ENCODE measurements at places on chromosomes 5 and 9.

DNA sequence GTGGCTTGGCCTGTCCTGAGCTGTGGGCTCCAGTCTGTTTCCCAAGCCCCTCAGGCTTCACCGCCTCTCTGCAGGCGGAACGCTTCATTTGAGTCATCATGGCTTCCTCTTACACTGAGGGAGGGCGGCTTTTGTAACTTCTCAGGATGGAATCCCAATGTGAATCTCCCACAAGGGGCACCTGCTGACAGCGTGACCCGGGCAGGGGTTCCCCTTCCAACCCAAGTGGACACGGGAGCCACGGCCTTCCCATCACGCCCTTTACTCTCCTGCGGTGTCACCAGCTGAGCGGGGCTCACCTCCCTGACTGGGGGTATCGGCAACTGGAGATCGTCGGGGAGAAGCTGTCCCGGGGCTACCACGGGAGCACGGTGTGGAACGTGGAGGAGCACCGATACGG lies 12.5 kb downstream of the UCK1 start:
- DNase-seq, result no peak

GRCh38 chr9:136564379-136564988 lies 18.6 kb upstream of the NOTCH1 start:
- DNase-seq, result no peak

GRCh38 chr5:68239487-68239886 lies 23.9 kb downstream of the PIK3R1 start:
- DNase-seq, result no peak

DNA sequence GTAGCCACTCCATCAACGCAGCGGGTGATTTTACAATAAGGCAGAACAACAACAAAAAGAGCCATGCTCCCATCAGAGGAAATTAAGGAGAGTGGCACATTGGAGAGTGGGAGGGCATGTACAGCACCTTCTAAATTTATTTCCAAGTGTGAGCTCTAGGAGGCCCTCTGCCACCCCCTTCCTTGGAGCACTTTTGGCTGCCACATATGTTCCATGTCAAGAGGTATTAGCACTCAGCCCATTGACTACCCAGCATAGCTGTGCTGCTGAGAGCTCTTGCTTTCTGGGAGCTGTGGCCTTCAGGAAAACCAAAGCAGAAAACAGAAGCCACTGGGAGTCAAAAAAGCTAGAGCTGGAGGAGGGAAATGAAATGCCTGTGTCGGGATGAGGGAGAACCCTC lies 200.2 kb upstream of the PANK3 start:
- DNase-seq, result no peak

DNA sequence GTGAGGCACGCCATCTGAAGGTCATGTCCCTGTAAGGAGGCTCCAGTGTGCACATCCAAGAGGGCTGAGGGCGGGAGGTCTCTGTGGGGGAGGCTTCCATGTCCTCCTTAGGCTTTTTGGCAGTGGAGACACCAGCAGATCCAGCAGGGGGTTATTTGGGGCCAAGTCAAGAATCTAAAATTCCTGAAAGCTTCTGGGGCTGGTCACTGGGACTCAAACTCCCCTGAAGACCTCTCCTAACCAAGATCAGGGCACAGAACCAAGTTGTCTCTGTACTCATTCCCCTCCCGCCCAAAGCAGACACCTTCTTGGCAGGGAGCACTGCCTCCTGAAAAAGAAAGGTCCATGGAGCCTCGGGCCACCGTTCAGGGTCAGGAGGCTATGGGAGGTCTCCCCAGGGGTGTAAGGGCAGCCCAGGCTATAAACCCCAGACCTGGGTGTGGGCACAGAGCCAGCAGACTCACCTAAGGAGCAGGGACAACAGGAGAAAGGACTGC lies 127.4 kb upstream of the ADRA1B start:
- DNase-seq, result no peak

DNA sequence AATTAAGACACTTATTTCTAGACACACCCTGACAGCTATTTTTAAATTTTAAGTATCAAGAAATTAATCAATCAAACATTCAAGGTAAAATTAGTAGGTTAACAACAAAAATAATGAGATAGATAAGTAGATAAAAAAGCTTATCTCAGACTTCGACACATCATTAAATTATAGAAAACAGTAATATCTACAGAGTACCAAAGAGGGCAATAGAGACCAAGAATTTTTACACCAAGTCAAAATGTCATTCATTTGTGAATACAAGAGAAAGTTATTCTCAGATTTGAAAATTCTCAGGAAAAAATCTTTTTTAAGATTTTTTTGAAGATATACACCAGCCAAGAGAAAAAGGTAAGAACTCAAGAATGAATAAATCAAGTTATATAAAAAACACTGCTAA lies 445.6 kb downstream of the ACTL7B start:
- DNase-seq, result no peak
